A549 treated with CpdA at 1 μM for 4 hours (cell line): ENCODE measurements at places on chromosomes 2 and 18. TPM values are rescaled to one million over a fixed set of nuclear protein-coding genes. Genes with fewer than 3 reads are reported as not detected.

The GKN2 gene
- 2.6 to 3.8 TPM (median 3.4 TPM) in 5 replicates for total RNA-seq

The TMEM87B gene
- 14.5 to 19.3 TPM (median 18.3 TPM) in 5 replicates for total RNA-seq

The CYB5A gene
- total RNA-seq = 113 to 129 TPM (median 120 TPM) in 5 replicates

The IL37 gene
- not detected in 5 replicates for total RNA-seq

The ZNF516 gene
- 2.6 to 4.7 TPM (median 3.3 TPM) in 5 replicates for total RNA-seq

The SLC4A3 gene
- total RNA-seq = 2.4 to 4.0 TPM (median 2.9 TPM) in 5 replicates

The LRRC30 gene
- total RNA-seq = not detected in 5 replicates

The VWC2L gene
- not detected in 5 replicates for total RNA-seq

The HOXD8 gene
- 4.5 to 6.6 TPM (median 5.4 TPM) in 5 replicates for total RNA-seq

The RTP5 gene
- not detected in 5 replicates for total RNA-seq

The FLACC1 gene
- 0.10 to 0.58 TPM (median 0.20 TPM) in 3 of 5 replicates, not detected in the others for total RNA-seq

The PARD3B gene
- total RNA-seq = 0.57 to 1.2 TPM (median 0.75 TPM) in 5 replicates

The LYG2 gene
- total RNA-seq = not detected in 5 replicates

The ARHGAP28 gene
- total RNA-seq = 0.03 to 0.11 TPM in 2 of 5 replicates, not detected in the others

The GRB14 gene
- total RNA-seq = 4.3 to 6.9 TPM (median 5.8 TPM) in 5 replicates

The TTC31 gene
- 15.1 to 18.4 TPM (median 15.3 TPM) in 5 replicates for total RNA-seq

The MAB21L4 gene
- total RNA-seq = 0.03 to 0.17 TPM (median 0.15 TPM) in 3 of 5 replicates, not detected in the others

The KLHL30 gene
- 0.05 to 0.19 TPM (median 0.07 TPM) in 5 replicates for total RNA-seq

The CD8B2 gene
- not detected in 5 replicates for total RNA-seq

The TLX2 gene
- 0.12 to 0.54 TPM (median 0.29 TPM) in 5 replicates for total RNA-seq
